NCI-H1105 (cell line): ENCODE measurements at places on chromosomes 16 and 17.

DNA sequence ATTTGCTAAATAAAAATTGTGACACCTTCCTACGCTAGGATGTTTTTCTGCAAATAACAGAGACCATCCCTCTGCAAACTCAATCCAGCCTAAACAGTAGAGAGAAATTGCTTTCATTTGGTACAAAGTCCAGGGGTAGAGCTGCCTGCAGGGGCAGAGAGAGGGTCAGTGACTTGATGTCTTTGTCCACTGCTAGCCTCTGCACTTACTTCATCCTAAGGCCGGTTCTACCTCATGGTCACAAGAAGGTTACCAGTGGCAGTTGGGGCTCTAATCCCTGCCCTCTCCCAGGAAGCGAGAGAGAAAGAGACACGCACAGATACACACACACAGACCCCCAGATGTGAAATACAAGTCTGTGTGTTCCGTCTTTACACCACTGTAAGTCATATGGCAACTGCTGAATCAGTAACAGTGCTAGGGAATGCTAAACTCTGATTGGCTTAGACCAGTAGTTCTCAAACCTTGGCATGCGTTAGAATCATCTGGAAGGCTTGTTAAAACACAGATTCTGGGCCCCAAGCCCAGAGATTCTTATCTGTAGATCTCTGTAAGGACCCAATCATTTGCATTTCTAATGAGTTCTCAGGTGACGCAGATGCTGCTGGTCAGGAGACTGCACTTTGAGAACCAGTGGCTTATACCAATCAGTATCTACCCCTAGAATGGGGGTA lies 13.1 kb upstream of the LPCAT2 start:
- peak; percentile 87 for DNase-seq

- DNase-seq = no peak
These were observed 24.4 kb downstream of the TRIM16 start for GRCh38 chr17:15659663-15660062.

GRCh38 chr17:74324521-74324920 lies 1.5 kb upstream of the KIF19 start:
- no peak for DNase-seq

- peak; percentile 15 for DNase-seq
These were observed 11.7 kb upstream of the CNTNAP4 start for GRCh38 chr16:76265434-76266045.

DNA sequence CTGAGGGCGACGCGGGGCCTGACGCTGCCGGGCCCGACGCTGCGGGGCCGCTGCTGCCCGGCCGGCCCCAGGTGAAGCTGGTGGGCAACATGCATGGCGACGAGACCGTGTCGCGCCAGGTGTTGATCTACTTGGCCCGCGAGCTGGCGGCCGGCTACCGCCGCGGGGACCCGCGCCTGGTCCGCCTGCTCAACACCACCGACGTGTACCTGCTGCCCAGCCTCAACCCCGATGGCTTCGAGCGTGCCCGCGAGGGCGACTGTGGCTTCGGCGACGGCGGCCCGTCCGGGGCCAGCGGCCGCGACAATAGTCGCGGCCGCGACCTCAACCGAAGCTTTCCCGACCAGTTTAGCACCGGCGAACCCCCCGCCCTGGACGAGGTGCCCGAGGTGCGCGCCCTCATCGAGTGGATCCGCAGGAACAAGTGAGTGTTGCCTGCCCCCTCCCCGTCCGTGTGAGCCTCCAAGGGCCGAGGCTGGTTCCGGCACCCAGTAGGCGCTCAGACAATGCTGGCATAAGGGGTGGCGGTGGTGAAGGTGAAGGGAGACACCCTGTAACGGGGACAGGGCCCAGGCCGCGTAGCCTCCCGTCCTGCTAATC lies 676 bp downstream of the CPD start:
- DNase-seq = no peak

GRCh38 chr16:16972831-16973230 lies 497.9 kb downstream of the XYLT1 start:
- no peak for DNase-seq

DNA sequence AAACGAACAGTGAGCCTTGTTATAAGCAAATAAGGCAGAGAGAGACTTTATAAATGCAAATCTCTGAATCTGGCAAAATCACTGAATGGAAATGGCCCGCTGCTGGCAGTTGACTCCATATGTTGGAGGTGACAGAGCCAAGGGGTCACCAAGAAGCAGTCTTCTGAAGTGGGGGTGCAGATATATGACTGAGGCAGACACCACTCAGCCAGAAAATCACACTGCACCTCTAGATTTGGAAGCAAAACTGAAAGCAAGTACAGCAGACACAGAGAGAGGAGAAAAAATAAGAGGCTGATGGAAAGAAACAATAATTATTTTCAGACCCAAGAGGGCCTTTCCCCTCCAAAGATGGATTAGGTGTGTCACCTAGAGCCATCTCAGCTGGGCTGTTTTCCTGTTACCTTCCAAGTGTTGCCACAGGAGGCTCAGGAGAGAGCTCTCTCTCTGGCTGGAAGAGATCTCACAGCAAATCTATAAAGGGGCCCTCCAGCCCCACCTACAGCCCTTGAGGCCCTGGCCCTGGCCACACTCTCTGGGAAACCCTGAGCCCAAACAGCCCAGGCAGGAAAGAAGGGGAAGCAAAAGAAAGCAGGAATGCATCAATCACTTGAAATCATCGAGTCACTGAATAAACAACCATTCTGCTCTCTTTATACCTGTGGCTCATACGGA lies 585.1 kb upstream of the PSMD7 start:
- no peak for DNase-seq
